ENCODE measurements at places on chromosomes 1 and 21.

GRCh38 chr1:61692155-61692800, 32.7 kb downstream of the TM2D1 start:
- no peak for DNase-seq

DNA sequence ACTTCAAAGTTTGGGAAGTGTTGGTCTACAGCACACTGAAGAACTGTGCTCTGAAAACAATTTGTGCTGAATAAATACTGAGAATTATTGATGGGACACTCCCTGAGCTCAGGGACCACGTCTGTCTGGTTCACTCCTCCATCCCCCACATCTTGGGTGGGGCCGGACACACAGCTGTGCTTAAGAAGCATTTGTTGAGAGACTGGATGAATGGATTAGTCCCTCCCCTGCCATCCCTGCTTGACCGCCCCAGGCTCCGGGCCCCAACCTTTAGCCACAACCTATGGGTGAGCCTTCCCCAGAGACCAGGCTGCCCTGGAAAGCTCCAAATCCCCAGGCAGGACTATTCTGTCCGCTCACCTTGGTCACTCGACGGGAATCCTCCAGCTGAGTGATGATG, 7.5 kb downstream of the TRIM63 start:
- DNase-seq, result no peak

- no peak for DNase-seq
Measured at GRCh38 chr1:7153464-7153863, 368.2 kb downstream of the CAMTA1 start.

GRCh38 chr1:96487394-96487793, 234.2 kb upstream of the PTBP2 start:
- DNase-seq, result no peak

DNA sequence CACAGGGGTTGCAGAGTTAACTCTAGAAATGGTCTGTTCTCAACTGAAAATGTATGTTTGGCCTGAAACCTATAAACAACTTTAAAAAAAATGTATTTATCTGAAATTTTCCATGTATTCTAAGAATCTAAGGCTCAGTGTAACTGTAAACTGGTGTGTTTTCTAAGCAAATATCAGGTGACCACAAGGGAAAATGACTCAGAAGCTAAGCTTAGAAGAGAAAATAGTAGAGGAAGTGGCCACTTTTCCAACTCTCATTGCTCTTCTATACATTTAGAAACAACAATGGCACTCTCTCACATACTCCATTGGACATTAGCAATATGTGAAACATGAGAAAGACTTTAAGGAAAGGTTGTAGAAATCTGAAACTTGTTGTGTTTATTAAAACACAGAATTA, 7.5 kb downstream of the TNFSF18 start:
- no peak for DNase-seq

DNA sequence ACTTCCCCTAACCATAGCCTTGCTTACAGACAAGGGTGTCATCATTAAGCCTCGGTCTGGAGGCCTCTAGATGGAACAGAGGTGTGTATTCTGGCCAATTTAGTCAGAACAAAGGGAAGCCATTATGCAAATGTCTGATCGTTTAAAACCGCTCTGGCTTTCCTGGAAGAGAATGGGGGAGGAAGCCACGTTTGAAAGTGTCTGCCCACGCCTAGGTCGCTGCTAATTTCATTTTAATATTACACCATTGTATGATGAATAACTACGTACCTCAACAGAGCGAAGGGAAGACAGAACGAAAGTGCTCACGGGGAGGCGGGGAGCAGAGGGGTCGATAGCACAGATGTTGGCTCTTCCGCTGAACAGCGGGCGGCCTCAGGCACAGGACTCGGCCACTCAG, 41.1 kb upstream of the CSF3R start:
- DNase-seq, result no peak

- no peak for DNase-seq
Measured at GRCh38 chr1:27590917-27591508, 12.9 kb downstream of the AHDC1 start.

GRCh38 chr1:98482611-98483010, 178.9 kb upstream of the SNX7 start:
- DNase-seq, result no peak

DNA sequence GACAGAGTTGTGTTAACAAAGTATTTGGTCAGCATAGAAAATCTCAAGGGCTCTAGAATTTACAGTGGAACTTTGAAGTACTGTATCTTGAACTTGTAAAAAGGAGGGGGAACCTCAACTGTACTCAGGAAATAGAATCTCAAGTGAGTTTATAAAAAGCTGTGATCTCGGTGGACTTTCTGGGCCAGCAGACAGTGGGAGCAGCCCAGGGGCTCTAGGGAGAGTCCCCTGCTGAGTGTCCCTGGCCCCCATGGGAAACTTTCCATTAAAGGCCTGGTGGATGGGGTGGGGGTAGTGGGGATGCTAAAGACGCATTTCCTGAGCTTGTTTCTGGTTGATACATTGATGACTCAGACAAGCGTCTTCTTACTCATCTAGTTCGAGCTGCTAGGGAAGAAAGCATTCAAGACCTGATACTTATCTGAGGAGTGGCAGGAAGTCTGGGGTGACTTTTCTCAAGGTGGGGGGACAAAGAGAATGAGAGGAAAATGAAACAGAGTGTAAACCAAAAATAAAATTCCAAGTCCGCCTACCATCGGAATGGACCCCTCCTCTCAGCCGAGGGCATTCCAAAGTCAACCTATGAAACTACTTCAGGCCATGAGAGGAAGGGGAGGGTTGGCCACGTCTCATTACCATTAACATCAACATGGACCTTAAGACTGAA, 65.5 kb downstream of the NID1 start:
- no peak for DNase-seq

GRCh38 chr1:116538544-116538943, 32.3 kb downstream of the CD58 start:
- DNase-seq, result no peak

DNA sequence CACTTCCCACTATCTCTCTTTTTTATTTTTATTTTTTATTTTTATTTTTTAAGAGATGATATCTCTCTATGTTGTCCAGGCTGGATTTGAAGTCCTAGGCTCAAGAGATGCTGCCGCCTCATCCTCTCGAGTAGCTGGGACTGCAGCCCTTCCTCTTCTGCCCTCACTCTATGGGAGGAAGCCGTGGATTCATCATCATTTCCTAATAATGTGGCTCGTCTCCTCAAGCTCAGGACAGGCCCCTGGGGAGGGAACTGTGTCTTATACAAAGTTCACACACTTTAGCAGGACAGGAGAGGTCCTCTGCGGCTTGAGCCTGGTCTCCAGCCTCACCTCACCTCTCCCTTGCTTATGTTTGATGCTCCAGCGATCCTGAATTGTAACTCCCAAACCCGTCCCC, 16.5 kb upstream of the IFFO2 start:
- DNase-seq, result no peak

GRCh38 chr1:32724678-32725614, 22.4 kb upstream of the SYNC start:
- DNase-seq, result peak; percentile 22

DNA sequence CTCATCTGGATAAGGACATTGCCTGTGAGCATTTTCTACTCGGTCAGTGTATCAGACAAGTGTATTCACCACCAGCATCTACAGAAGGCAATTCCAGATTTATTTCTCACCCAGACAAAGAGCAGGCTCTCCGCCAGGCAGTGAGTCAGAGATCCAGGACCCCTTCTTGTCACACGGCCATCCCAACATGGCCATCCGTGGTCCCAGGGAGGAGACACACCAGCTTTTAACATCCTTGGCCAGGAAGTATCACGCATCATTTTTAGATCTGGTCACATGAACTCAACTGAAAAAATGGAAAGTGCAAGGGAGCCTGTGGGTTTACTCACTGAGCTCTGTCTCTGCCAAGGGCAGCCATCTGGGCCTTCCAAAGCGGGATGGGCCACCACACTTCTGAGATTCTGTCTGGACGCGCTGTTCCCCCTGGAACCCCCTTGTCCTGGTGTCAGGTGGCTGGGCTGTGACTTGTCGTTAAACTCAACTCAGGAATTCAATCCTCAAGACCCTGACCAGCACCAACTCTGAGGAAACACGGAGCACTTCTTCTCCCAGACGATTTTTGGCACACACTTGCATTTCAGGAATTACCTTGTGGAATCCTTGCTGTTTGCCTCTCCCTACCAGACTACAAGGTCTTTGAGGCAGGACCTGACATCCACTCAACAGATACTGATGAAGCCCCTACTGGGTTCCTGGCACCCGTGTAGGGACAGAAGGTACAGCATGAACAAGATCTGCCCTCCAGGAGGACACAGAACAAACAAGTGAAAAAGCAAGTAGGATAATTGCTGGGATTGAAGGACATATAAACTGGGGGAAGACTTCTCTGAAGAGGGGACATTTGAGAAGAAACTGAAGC, 21.6 kb upstream of the CCSAP start:
- no peak for DNase-seq

DNA sequence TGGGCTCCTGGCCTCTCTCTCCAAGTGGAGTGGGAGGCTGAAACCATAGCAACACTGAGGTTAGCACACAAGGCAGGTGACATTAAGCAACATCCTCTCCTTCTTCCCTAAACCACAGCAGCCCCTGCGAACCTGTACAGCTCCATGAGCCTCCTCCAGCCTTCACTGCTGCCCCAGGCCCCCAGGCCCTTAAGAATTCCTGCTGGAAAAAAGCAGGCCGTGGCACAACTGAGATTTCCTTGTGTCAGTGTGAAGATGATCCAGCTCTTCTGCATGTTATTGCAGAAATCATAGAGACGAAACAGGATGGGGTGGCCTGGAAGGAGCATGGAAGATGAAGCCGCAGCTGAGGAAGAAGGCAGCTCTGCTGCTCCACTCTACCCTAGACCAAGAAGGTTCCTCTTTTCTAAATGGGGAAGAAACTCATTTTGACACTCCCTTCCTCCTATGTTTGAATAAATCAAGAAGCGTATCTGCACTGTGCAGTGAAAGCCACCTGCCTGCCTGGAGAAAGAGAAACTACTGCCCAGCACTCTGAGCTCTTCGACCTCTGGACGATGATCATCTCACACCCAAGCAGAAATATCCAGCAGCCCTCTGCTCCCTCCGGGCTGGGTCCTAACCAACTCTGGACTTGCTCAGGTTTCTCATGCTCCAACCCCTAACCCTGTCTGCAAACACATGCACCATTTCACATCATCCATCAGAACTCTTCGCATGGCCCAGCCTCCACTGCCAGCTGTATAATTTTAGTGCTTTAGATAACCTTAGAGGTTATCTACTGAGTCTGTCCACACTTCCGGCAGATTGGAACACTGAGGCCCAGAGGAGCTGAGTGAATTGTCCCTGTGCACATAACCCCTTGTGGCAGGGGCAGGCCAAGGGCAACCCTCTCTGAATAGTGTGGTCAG, 20.7 kb downstream of the SH3BP5L start:
- no peak for DNase-seq

- no peak for DNase-seq
Measured at GRCh38 chr1:6425658-6426057, 1.1 kb downstream of the ESPN start.

- DNase-seq, result no peak
Measured at GRCh38 chr1:11768821-11769220, 6.8 kb downstream of the C1orf167 start.

GRCh38 chr1:56194701-56195300, 384.6 kb downstream of the PLPP3 start:
- DNase-seq, result no peak

DNA sequence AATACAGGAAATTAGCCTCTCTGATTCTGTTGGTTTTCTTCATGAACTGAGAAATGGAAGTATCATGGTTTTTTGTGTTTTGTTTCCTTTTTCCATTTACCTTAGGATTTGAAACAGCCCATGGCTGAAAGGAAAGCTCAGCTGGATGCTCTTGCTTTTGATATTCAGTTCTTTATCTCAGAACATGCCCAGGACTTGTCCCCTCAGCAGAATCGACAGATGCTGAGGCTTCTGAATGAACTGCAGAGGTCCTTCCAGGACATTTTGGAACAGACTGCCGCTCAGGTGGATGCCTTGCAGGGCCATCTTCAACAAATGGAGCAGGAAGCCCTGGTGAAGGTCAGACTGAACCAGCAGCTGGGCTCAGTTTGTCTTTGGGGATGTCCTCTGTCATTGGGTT, 142.4 kb downstream of the MACF1 start:
- DNase-seq, result no peak

DNA sequence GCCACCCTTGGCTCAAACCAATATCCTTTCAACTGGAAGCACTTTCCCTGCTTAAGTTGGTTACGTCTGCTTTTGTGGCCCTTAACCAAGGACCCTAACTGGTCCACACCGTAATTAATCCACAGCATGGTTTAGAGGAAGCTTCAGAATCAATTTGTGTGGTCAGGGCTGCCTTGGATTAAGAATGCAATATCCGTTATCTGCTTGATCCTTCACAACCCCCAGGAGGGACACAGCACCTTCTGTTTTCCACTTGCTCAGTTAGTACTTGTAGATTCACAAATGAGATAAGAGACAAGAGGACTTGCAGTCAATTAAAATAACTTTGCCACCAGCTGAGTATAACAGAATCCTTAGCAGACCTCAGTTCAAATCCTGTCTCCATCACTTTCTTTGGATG, 56.9 kb upstream of the LRP8 start:
- DNase-seq, result no peak

DNA sequence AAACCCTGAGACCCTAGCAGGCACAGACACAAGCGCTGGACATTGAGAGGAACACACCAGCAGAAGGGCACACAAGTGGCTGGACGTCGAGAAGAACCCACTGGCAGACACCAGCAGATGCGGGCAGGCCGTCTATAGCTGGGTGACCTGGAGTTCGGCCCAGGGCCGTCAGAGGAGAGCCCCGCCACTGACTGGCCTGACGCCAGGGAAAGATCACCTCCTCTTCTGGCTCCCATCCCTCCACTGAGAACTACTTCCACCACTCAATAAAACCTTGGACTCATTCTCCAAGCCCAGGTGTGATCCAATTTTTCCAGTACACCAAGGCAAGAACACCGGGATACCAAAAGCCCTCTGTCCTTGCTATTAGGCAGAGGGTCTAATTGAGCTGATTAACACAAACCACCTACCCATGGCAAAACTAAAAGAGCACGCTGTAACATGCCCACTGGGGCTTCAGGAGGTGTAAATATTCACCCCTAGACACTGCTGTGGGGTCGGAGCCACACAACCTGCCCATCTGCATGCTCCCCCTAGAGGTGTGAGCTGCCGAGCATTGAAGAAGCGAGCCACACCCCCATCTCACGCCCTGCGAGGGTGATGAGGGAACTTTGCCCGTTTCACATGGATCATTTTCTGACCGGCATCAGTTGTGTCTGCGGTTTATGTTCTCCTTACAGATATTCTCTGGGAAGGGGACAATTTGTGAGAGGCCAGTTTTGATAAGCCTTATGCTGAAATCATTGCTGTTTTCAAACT, 104.8 kb downstream of the HLX start:
- no peak for DNase-seq

All from endothelial cell (in vitro differentiated cells).